ENCODE measurements at places on chromosomes 1 and 21.

GRCh38 chr1:175604942-175605286 is 138.5 kb downstream of the TNR start:
- DNase-seq: no peak

DNA sequence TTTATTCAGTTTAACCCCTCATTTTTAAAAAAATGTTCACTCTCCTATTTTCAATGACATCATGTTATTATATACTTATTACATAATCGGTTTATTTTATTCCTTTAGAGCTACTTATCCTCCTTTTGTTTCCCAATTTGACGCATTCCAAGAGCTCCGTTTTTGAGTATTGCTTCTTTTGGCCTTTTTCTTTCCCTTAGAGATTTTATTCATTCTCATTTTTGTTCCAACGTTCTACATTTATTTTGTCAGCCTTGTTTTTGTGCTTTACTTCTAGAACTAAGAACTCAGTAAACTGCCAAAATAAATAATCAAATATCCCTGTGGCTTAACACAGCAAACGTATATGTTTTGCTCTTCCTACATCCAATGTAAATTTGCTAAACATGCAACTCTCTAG is 769.1 kb downstream of the NCAM2 start:
- DNase-seq: no peak

- DNase-seq: no peak
Observed at GRCh38 chr1:175536921-175537320, 206.5 kb downstream of the TNR start.

DNA sequence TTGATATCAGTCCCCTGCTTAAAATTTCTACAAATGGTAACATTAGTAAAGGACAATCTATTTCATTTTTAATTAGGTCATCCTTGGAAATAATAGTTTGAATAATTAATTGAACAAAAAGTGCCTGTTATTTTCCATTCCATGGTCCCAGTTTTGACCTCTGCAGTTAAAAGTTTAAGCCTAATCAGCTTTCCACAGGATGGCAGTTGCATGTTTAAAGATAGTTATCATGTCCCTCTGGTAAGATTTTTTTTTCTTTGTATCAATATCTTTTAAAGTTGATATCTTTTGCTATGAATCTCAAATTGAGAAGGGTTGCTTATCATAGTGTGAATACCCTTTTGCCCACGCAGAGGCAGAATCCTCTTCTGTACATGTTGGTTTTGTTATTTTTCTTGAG is 90.4 kb downstream of the HS2ST1 start:
- no peak for DNase-seq

DNA sequence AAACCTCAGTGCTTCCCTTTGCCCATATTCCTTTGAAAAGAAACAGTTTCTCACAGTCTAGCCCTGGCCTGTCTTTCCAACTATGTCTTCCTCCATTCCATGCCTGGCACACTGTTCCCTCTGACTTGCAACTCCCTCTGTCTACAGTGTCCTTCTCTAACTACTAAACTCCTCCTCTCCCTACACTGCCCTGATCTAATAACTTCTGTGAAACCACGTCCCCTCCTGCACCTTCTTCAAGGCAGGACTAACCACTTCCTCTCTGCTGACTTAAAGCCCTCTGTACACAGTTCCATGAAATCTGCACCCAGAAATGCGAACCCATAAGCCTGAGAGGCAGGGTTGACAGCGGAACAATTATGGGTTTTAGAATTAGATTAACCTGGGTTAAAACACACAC is 62.2 kb upstream of the ATP1B1 start:
- no peak for DNase-seq

- no peak for DNase-seq
Observed at GRCh38 chr1:116254776-116255175, 118.3 kb upstream of the ATP1A1 start.

DNA sequence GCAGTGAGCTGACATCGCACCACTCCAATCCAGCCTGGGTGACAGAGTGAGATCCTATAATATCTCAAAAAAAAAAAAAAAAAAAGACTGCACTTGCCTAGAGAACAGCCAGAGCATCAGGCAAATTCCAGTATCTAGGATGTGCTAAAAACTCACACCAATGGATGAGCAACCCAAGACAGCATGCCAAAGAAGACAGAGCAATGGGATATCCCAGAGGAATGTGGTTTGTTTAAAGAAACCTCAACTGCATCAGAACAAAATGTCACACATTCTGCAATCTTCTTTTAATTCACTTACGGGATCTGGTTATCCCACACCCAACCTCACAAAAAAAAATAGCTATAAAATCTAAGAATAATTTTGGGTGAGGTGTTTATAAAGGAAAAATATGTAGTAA is 7.3 kb downstream of the KCNH1 start:
- DNase-seq: no peak

- no peak for DNase-seq
Observed at GRCh38 chr1:5956022-5956830, 36.0 kb downstream of the NPHP4 start.
